ENCODE measurements at places on chromosomes 1 and 21.

DNA sequence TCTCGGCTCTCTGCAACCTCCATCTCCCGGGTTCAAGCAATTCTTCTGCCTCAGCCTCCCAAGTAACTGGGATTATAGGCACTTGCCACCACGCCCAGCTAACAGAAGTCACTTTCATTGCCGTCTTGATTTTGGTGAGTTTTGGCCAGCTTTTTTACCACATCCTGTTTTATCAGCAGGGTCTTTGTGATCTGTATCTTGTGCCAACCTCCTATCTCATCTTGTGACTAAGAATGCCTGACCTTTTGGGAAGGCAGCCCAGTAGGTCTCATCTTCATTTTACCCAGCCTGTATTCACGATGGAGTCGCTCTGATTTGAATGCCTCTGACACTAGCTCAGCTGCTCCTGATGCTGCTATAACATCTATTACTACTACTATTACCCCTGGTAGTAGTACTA, 46.8 kb upstream of the BARHL2 start:
- H3K27ac ChIP-seq, result no peak overlapping the region
- H3K4me3 ChIP-seq, result no peak overlapping the region
- no peaks in the 10 kb centered on the region for H3K27me3 ChIP-seq
- DNase-seq, result no peak
- no peaks in the 10 kb centered on the region for H3K36me3 ChIP-seq

DNA sequence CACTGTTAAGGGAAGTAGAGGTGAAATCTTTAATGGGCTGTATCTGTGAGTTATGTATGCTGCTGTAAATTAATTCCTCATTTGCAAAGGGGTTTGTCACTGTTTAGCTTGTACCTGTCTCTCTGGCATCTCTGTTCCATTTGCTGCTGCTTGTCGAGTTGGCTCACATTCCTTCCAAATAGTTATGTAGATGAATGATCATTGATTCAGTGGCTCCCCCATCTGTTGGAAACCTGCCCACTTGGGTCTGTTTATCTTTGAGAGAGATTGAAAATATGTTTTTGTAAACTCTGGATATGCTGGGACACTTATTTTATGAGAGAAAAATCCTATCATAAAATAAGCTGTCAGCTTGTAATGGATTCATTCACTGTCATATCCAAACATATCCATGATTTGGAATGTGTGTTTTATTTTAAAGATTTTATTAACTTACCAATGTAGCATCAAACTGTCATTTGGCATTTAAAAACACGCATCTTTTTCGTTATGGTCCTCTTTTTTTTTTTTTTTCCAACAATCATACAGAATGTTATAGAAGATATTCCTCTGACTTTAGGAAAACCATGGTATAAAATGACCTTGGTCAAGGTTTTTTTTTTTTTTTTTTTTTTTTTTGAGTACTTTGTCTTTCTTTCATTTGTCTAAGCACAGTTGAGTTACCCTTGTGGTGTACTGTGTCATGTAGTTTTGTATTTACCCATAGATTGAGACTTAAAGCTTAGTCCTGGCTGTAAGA, 3.5 kb downstream of the RYR2 start:
- no peaks in the 10 kb centered on the region for H3K27me3 ChIP-seq
- no peaks in the 10 kb centered on the region for H3K36me3 ChIP-seq
- DNase-seq, result no peak
- no peak overlapping the region for H3K4me3 ChIP-seq

DNA sequence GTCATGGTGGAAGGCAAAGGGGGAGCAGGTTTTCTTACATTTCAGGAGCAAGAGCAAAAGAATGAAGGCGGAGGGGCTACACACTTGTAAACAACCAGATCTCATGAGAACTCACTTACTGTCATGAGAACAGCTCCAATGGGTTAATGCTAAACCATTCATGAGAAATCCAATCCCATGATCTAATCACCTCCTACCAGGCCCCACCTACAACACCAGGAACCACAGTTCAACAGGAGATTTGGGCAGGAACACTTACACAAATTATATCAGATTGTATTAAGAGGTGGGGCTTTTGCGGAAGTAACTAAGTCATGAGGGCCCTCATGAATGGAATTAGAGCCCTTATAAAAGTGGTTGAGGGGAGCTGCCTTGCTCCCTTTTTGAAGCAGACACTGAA, 48.9 kb upstream of the SAMSN1 start:
- no peak for DNase-seq
- no peak overlapping the region for H3K27ac ChIP-seq
- no peaks in the 10 kb centered on the region for H3K4me1 ChIP-seq

- peaks cover 7% of the 10 kb centered on the region for H3K4me1 ChIP-seq
- no peaks in the 10 kb centered on the region for H3K27me3 ChIP-seq
- no peak overlapping the region for H3K27ac ChIP-seq
- H3K36me3 ChIP-seq, result no peaks in the 10 kb centered on the region
These were observed 28.6 kb upstream of the MX1 start for GRCh38 chr21:41397471-41397891.

GRCh38 chr1:2194319-2194897, at the start of gene FAAP20:
FAAP20 (minus strand) TSS chr1:2194772; CDS start chr1:2194749, 23 bp downstream.
- peaks cover 15% of the 10 kb centered on the region for H3K4me1 ChIP-seq
- H3K27ac ChIP-seq, result no peak within 1 kb of the TSS
- H3K27me3 ChIP-seq, result no peaks in the 10 kb centered on the region

GRCh38 chr1:91877574-91878208, 8.3 kb downstream of the TGFBR3 start:
- no peak overlapping the region for H3K4me3 ChIP-seq
- H3K27ac ChIP-seq, result no peak overlapping the region
- H3K27me3 ChIP-seq, result no peaks in the 10 kb centered on the region

DNA sequence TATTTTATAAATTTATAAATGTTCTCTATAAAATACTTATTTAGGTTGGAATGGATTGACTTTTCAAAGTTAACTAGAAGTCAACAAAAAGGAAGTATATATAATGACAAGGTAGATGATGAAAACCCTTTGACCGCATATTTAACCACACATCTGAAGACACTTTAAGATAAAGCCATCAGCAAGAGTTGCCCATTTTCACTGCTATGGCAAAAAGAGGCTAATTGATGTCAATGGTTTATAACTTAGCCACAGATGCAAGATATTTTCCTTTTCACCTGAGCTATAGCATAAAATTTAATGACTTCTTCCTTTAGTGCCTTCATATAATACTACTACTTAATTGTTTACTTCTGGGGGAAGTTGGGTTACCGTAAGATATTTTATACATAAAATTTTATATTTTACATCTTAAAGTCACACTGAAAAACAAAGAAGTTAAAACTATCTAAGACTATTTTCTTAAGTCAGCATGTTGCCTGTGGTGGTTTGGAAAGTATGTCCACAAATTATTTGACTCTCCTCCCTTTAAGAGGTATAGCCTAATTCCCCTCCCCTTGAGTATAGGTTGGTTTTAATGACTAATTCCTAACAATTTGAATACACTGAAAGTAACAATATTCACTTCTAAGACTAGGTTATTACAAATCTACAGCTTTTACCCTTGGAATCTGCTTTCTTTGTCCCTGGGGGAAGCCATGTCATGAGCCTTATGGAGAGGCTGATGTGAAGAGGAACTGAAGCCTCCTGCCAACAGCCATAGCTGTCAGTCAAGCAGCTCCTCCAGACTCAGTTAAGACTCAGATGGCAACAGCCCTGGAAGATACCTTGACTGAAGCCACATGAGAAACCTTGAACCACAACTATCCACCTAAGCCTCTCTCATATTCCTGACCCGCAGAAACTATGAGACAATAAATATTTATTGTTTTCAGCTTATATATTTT, 40.3 kb upstream of the LRRC8B start:
- no peaks in the 10 kb centered on the region for H3K36me3 ChIP-seq
- H3K4me3 ChIP-seq, result no peak overlapping the region
- no peak for DNase-seq
- H3K4me1 ChIP-seq, result no peaks in the 10 kb centered on the region
- H3K27ac ChIP-seq, result no peak overlapping the region
- no peaks in the 10 kb centered on the region for H3K27me3 ChIP-seq

DNA sequence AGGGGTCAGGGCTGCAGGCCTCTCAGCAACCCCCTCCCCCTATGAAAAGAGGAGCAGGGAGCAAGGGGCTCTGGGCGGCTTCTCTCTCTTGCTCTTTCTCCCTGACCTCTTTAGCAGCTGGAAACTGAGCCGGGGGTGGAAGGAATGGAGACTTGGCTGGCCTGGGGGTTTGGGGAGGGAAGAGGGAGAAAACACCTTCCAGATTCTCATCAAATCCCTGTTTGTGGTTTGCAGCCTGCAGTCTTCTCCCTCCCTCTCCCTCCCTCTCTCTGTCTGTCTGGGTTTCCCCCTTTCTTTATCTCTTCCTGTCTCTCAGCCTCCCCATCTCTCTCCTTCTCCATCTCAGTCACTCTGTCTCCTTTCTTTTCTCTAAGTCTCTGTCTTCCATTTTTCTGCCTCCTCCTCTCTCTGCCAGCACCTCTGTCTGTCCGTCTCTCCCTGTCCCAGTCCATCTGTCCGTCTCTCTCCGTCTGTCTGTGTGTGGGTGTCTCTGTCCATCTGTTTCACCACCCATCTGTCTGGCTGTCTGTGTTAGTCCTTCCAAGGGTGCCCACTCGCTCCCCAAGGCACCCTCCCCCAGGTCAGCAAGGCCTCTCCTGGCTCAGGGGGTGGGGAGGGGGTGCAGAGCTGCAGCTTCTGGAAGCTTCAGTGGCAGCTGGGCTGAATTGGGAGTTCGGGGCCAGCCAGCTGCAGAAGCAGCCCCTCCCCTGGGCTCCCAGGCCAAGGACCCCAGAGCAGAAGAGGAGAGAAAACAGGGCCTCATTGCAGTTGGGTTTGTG, 6.2 kb downstream of the AHDC1 start:
- no peak for DNase-seq
- no peaks in the 10 kb centered on the region for H3K27me3 ChIP-seq
- no peak overlapping the region for H3K4me3 ChIP-seq
- H3K36me3 ChIP-seq, result no peaks in the 10 kb centered on the region
- H3K4me1 ChIP-seq, result peaks cover 5% of the 10 kb centered on the region

DNA sequence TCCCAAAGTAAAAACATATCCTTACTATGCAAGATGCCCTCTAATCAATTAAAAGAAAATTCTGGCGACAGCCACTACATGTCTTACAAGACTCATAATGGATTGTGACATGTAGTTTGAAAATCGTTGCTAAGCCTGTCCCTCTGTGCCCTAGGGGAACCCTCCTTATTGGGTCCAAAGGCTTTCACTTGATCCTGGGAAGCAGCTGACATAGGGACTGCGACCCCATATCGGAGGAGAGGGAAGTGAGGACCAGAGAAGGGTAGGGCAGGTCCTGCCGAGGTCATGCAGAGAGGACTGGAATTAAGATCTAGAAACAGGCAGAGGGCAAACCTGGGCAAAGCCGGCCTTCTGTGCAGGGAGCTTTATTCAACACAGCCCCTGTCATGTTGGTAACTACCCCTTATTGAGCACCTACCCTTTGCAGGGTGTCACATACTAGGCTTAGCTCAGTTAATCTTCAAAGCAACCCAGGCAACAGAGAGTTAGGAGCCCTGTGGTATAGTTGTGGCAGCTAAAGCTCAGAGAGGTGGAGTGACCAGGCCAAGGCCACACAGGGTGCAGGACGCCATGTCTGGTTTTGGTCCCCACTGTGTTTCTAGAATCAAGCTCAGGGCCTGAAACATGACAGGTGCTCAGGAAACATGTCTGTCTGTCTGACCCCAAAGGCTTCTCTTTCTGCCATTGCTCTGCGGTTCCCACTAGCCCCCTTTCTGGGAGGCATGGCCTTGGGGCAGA, 18.4 kb upstream of the IFNLR1 start:
- no peaks in the 10 kb centered on the region for H3K27me3 ChIP-seq
- no peak for DNase-seq
- no peaks in the 10 kb centered on the region for H3K4me1 ChIP-seq

Data from Caco-2 (cell line).